ENCODE measurements at places on chromosomes 6 and 20.

DNA sequence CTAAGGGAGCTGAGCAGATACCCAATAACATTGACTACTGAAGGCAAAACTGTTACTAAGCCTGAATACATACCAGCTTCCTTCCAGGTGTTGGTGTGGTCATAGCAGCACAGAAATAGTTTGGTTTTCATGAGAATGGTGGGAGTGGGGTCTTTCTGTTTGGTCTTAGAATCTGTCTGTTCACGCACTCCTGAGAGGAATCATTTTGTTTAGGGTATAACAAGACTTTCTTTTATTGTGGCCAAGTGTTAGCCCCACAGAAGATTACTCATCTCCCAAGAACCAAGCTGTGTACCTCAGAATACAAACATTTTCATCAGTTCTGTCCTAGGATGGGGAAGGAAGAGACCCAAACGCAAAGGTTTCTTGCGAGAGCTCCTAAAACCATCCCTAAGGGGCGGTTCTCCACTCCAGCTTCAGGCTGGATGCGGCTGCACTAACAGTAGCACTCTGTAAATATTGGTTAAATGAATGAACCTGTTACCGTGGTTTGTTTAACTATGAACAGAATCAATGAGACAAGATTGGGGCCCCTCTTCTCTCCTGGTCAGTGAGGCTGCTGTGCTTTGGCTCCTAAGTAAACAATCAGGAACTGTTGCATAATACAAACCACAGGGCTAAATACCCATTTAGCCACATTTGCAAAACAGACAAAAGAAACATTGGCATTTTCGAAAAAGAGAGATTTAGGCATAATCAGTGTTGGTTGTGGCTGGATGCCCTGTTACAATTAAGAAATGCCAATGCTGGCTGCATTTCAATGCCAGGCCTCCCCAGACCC lies 44.9 kb downstream of the SNAP25 start:
- DNase-seq, result no peak

GRCh38 chr6:107841275-107841670 lies 17.2 kb upstream of the SCML4 start:
- no peak for DNase-seq

- DNase-seq, result no peak
Measured at GRCh38 chr6:137728386-137729349, 138.4 kb upstream of the TNFAIP3 start.

- DNase-seq, result no peak
Measured at GRCh38 chr6:157223021-157223430, 100.3 kb downstream of the TMEM242 start.

DNA sequence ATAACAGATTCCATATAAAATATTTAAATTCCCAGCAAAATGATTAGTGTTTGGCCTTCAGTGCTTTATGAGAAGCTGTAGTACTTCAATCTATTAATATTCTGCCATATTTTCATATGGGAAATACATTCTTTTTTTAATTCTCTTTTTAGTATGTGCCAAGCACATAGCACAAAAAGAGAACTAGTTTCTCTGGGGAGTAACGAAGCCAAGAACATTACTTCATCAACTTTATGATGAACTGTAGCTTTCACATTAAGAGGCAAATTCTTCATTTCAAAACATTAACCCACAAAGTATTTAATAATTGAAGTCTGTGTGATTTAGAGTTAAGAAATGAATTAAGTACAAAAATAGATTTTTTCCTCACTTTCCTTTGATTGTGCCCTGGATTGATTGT lies 281.0 kb upstream of the EYS start:
- no peak for DNase-seq

- DNase-seq, result peak; percentile 12
Measured at GRCh38 chr20:48705240-48706115, 122.3 kb downstream of the PREX1 start.

Data from posterior vena cava (tissue), 2 donors.